ENCODE measurements at places on chromosomes 2 and 18. TPM values are rescaled to one million over a fixed set of nuclear protein-coding genes. Genes with fewer than 3 reads are reported as not detected.

GRCh38 chr2:425243-425642, 137.4 kb upstream of the ALKAL2 start:
- no peak for DNase-seq

GRCh38 chr18:65365245-65365980, 385.4 kb upstream of the CDH7 start:
- no peak for DNase-seq

Gene RAPGEF4
- 18.6 TPM for total RNA-seq

- DNase-seq: no peak
These were observed 53.7 kb upstream of the LGALSL start for GRCh38 chr2:64400105-64400728.

- no peak for DNase-seq
These were observed 236.3 kb upstream of the SPRED2 start for GRCh38 chr2:65668744-65669143.

GRCh38 chr2:239465017-239466001, 64.5 kb upstream of the HDAC4 start:
- DNase-seq: peak; percentile 68

DNA sequence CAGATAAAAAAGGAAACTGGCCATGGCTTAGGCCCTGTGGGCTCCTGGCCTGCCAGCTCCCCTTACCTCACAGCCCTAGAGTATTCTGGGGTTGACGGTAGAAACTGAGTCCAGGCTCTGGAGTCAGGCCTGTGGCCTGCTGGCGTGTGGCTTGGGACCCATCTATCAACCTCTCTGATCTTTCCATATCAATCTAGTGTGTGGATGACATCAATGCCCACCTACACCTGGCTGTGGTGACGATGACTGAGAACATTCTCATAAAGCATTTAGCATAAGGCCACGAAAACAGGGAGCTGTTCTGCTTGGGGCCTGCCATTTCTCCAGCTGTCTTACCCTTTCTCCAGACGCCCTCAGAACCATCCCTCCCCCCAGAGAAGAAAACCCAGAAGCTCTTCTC, 17.9 kb downstream of the PCARE start:
- no peak for DNase-seq

- no peak for DNase-seq
These were observed 175.6 kb upstream of the FANCL start for GRCh38 chr2:58416696-58417095.

Gene MAP3K19
- total RNA-seq: not detected

DNA sequence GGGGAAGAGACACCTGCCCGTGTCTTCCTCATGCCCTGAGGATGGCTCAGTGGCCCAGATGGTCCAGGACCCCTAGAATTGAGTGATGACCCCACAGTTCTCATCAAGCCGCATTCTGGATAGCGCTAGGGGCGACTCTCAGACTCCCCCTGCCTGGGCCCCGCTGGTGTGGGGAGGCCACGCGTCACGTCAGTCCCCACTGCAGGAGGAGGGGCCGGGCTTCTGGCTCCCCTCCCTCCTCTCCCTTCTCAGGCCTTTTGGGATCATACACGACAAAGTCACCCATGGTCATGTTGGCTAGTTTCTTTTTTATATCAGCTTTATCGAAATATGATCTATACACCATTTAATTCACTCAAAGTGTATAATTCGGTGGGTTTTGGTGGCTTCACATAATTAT, 61.5 kb downstream of the NFATC1 start:
- no peak for DNase-seq

- peak; percentile 46 for DNase-seq
These were observed 70.7 kb downstream of the TBC1D8 start for GRCh38 chr2:101080211-101081068.

DNA sequence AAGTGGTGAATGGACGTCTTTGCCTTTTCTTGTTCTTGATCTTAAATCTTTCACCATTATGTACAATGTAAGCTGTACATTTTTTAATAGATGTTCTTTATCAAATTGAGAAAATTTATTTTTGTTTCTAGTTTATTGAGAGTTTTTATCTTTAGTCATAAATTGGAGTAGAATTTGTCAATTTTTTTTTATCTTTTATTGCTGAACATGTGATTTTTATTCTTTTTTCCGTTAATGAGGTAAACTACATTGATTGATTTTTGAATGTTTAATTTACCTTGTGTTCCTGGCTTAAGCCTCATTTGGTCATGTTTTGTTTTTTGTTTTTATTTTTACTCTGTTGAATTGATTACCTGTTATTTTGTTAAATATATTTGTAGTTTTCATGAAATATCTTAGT, 19.7 kb downstream of the KIAA1328 start:
- DNase-seq: no peak

Gene C2orf92
- total RNA-seq: 9.2 TPM

- no peak for DNase-seq
These were observed 10.4 kb upstream of the EN1 start for GRCh38 chr2:118857677-118858484.

- no peak for DNase-seq
These were observed 87.0 kb downstream of the FARSB start for GRCh38 chr2:222568865-222569264.

DNA sequence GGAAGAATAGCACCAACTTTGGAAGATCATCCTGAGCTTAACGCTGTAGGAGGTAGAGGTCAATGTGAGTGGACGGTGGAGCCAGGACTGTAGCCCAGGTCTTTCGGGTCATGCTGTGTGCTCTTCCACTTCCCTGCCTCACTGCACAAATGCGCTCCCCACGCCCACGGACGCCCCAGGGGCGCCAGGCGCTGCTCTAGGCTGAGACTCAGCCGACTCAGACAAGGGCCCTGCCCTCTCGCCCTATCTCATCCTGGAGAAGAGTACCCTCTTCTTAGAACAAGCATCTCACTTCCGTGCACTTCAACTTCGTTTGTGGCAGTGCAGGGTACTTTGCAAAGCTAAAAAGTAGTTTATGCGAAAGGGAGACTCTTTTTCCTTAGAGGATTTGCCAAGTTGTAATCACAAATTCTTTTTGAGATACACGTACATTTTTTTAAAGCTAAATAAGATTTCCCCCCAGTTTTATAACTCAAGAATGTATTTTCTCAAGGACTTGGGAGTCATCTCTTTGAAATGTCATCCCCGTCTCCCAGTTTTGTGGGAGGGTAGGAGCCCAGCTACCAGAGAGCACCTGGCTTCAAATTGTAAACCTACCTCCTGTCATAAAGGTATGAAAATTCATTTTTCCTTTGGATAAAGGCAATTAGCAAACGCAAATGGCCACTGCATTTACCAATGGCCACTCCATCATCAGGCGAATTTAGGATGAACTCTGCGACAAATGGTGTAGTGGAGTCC, 1.2 kb upstream of the PRELID3A start:
- no peak for DNase-seq

DNA sequence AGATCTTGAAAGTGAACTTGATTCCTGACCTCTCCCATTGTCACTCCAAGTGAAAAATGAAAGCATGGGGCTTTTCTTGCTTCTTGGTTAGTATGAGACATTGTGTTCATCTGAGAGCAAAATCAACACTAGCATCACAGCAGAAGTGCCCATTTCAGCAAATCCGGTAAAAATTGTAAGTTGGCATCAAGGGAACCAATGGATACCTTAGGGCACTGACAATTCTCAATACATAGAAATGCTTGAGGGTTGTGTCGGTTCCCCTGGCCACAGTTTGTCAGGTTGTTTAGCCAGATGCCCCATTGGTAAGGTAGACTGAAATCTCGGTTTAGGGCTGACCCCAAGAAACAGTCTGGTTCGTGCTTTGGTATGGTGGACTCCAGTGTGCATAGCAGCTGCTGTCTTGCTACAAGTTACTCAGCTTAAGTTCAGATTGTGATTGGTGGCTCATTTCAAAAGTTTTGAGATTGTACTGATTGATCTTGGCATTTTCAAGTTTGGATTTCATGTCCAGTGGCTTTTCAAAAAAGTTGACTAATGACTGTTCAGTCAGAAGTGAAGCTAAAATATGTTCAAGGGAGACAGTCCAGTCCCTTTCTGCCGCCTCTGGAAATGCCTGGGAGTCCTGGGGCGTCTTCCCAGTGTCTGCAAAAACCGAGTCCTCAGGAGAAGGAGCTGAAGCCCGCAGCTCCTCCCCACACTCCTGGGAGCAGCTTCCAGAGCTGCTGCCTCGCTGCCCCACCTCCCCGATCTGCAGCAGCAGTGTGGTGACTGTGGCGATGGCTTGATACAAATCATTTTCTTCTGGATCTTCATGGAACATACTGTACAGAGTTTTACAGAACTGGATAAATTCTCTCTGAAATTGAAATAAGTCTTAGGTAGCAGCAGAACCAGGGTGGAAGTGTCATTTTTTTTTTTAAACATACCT, 5.6 kb downstream of the RPL31 start:
- DNase-seq: no peak

DNA sequence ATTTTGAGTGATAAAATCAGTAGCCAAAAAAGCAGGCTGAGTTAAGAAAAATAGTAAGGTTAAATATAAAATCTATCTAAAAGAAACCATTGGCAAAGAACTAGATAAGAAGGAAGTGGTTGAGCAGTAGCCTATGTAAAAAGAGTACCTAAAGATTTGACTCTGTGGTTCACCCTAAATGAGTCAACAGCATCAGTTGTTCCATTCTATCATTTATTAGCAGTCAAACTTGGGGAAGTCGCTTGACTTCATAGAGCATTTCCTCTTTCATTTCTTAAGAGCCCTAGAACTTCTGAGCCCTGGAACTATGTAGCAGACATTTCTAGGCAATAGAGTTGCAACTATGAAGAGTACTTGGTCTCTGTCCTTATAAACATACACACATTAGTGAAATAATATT, 381.7 kb downstream of the NUP35 start:
- no peak for DNase-seq

GRCh38 chr2:76692908-76693307, 829.3 kb downstream of the LRRTM4 start:
- DNase-seq: no peak

Gene NCKAP5
- 7.3 TPM for total RNA-seq

Gene HTR2B
- total RNA-seq: 0.44 TPM

- no peak for DNase-seq
These were observed 167.9 kb downstream of the CCDC102B start for GRCh38 chr18:68965817-68966216.

Gene PLCL1
- total RNA-seq: 2.9 TPM

DNA sequence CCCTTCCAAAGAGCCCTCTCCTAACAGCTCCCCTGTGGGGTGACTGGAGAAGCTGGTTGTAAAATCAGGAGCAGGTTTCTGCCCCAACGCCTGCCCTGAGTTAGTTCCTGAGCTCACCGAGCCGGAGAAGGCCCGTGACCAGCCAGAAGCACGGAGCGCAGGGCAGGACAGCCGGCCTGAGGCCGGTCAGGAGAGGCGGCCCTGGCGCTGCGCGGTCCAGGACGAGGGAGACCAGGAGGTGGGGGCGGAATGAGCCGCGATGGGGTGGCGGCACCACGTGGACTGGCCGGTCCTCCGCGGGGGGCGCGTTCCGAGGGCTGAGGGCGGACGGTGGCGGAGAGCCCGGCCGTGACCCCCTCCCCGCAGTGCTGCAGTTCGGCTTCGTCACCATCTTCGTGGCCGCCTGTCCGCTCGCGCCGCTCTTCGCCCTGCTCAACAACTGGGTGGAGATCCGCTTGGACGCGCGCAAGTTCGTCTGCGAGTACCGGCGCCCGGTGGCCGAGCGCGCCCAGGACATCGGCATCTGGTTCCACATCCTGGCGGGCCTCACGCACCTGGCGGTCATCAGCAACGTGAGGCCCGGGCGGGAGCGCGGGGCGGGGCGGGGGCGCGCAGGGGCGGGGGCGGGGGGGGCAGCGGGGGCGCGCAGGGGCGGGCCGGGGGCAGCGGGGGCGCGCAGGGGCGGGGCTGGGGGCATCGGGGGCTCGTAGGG, 29.0 kb downstream of the ANO7 start:
- peak; percentile 78 for DNase-seq

- DNase-seq: no peak
These were observed 18.7 kb downstream of the TMEM178A start for GRCh38 chr2:39684464-39684863.

GRCh38 chr2:205296959-205297358, 385.3 kb upstream of the NRP2 start:
- DNase-seq: no peak

DNA sequence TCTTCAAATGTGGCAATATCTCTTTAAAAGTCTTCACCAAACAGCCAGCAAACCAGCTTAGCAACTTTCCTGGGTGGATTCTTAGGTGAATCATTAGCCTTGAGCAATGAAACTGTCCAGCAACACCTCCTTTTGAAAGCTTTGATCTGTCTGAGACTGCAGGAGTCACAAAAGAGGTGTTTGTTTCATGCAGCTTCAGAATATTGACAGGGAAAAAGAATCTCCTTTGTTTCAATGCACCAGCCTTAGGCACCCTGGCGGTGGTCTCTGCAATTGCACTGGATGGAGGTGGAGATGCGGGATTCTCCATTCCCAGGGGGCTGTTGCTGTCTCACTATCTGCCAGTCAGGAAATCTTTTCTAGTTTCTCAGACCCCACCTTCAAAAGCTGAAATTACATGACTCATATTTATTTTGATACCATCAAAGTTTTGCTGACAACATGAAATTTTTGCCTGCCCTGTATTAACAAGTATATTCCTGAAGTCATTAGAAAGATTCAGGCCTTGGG, 76.0 kb upstream of the DSG1 start:
- peak; percentile 55 for DNase-seq

Gene OSBPL6
- total RNA-seq: 2.4 TPM

GRCh38 chr2:100121124-100121718, 21.2 kb downstream of the AFF3 start:
- no peak for DNase-seq

GRCh38 chr2:173568054-173568453, 213.4 kb downstream of the CDCA7 start:
- no peak for DNase-seq

GRCh38 chr2:240814946-240815760, 4.9 kb downstream of the KIF1A start:
- peak; percentile 25 for DNase-seq

All from ureter (tissue), 1 donor.